ENCODE measurements at places on chromosomes 4 and X. TPM values are rescaled to one million over a fixed set of nuclear protein-coding genes. Genes with fewer than 3 reads are reported as not detected.

DNA sequence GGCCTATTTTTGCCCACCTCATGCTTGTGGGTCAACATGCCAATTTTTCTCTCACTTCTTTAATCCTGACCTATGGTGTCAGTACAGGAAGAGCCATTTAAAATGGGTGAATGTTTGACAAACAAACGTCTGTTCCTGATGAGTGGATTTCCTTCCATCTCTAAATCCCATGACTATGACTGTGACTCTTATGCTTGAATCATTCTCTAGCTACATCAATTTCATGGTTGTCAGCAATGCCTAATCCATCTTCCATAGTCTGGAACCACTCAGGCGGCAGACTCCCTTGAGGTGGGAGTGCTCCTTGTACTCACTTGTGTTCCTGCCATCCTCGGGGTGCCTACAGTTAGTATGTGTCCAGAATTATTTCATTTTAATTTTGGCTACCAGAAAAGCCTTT, 194.9 kb upstream of the RPS6KA3 start:
- no peak overlapping the region for H3K27ac ChIP-seq
- no peaks in the 10 kb centered on the region for H3K4me1 ChIP-seq
- no peaks in the 10 kb centered on the region for H3K36me3 ChIP-seq
- H3K4me3 ChIP-seq, result no peak overlapping the region

- no peaks in the 10 kb centered on the region for H3K4me1 ChIP-seq
- DNase-seq, result no peak
- H3K4me3 ChIP-seq, result no peak overlapping the region
- H3K36me3 ChIP-seq, result peaks cover 9% of the 10 kb centered on the region
- no peak overlapping the region for H3K27ac ChIP-seq
Observed at GRCh38 chr4:1927675-1928074, 56.5 kb downstream of the NSD2 start.

- DNase-seq, result no peak
- H3K36me3 ChIP-seq, result no peaks in the 10 kb centered on the region
- H3K27ac ChIP-seq, result no peak overlapping the region
- no peak overlapping the region for H3K4me3 ChIP-seq
Observed at GRCh38 chr4:122617597-122618593, 3.0 kb downstream of the IL21 start.

- no peaks in the 10 kb centered on the region for H3K36me3 ChIP-seq
- H3K27me3 ChIP-seq, result no peaks in the 10 kb centered on the region
Observed at GRCh38 chr4:56619816-56620215, 61.3 kb downstream of the HOPX start.

GRCh38 chr4:34664051-34664450, 1580.3 kb downstream of the ARAP2 start:
- no peaks in the 10 kb centered on the region for H3K4me1 ChIP-seq
- no peaks in the 10 kb centered on the region for H3K36me3 ChIP-seq
- H3K4me3 ChIP-seq, result no peak overlapping the region
- H3K27me3 ChIP-seq, result no peaks in the 10 kb centered on the region
- no peak for DNase-seq
- no peak overlapping the region for H3K27ac ChIP-seq

The GAB1 gene
- total RNA-seq, result 38.0 TPM

The GPC4 gene
- 70.3 TPM for total RNA-seq

GRCh38 chr4:56701644-56702043, 20.5 kb upstream of the HOPX start:
- no peak overlapping the region for H3K27ac ChIP-seq
- no peak overlapping the region for H3K4me3 ChIP-seq
- H3K36me3 ChIP-seq, result no peaks in the 10 kb centered on the region
- DNase-seq, result no peak
- H3K27me3 ChIP-seq, result no peaks in the 10 kb centered on the region
- H3K4me1 ChIP-seq, result no peaks in the 10 kb centered on the region

GRCh38 chrX:124502166-124502565, 155.8 kb downstream of the SH2D1A start:
- no peaks in the 10 kb centered on the region for H3K4me1 ChIP-seq
- H3K4me3 ChIP-seq, result no peak overlapping the region
- H3K36me3 ChIP-seq, result no peaks in the 10 kb centered on the region
- H3K27me3 ChIP-seq, result no peaks in the 10 kb centered on the region

DNA sequence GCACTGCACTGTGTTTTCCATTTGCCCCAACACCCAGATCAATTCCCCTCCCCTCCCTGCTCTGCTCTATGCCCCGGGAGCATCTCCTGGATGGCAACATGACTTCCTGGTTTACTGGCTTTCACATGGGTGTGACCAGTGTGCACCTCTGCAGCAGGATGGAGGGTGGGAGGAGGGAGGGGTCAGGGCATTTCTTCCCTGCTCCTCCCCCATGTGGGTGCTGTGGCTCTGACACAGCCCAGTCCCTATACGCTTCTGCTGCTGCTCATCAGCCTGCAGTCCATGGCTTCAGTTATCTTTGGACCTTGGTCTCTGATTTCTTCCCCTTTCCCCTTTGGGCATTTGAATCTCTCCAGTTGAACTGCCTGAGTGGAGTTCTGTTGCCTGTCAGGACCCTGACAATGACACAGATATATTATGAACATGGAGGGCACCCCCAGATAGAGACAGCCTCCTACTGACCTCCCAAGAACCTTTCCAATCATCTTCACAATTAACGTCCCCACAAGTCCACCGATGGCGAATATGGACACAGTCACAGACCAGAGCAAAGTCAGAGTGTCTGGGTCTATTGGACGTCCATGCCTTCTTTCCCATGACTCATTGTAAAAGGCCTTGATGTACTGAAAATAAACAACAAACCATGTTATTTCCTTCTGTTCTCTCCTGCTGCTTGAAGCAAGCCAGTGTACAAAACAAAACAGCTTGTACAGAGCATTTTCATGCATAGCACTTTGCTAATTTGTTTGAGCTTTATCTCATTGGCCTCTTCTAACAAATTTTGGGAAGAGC, 24.8 kb downstream of the SLC2A9 start:
- no peaks in the 10 kb centered on the region for H3K27me3 ChIP-seq
- peaks cover 2% of the 10 kb centered on the region for H3K4me1 ChIP-seq
- H3K36me3 ChIP-seq, result peaks cover 29% of the 10 kb centered on the region
- H3K27ac ChIP-seq, result no peak overlapping the region

The PAGE2B gene
- total RNA-seq, result not detected

DNA sequence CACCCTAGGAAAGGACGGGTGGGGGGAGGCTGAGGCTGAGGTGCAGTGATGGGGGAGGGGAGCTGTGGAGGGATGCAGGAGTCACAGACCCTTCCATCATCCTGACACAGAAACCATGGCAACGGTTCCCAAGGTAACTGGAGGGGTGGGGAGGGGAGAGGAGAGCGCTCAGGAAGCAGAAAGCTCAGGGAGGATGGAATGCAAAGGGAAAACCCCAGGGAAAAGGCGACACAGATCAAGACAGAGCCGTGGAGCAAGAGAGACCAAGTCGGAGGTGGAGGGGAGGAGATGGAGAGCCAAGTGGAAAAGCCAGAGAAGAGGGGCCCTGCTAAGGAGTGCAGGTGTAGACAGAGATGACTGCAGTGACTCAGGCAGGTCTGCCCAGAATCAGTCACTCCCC, 14.5 kb downstream of the L1CAM start:
- H3K36me3 ChIP-seq, result no peaks in the 10 kb centered on the region
- no peaks in the 10 kb centered on the region for H3K27me3 ChIP-seq
- H3K27ac ChIP-seq, result no peak overlapping the region
- no peak overlapping the region for H3K4me3 ChIP-seq

The IL21 gene
- not detected for total RNA-seq

- no peaks in the 10 kb centered on the region for H3K36me3 ChIP-seq
- DNase-seq, result no peak
- no peak overlapping the region for H3K27ac ChIP-seq
- no peaks in the 10 kb centered on the region for H3K27me3 ChIP-seq
- no peak overlapping the region for H3K4me3 ChIP-seq
Observed at GRCh38 chr4:146379744-146380143, 142.0 kb downstream of the SLC10A7 start.

The SPANXB1 gene
- total RNA-seq, result not detected

- no peaks in the 10 kb centered on the region for H3K27me3 ChIP-seq
- peaks cover 16% of the 10 kb centered on the region for H3K36me3 ChIP-seq
- DNase-seq, result no peak
Observed at GRCh38 chr4:23881674-23882337, 8.0 kb downstream of the PPARGC1A start.

The SGMS2 gene
- 67.7 TPM for total RNA-seq

- H3K4me1 ChIP-seq, result no peaks in the 10 kb centered on the region
- DNase-seq, result no peak
- H3K36me3 ChIP-seq, result no peaks in the 10 kb centered on the region
- H3K4me3 ChIP-seq, result no peak overlapping the region
Observed at GRCh38 chrX:115679460-115679859, 118.5 kb downstream of the PLS3 start.

GRCh38 chr4:8419222-8420041, 21.1 kb downstream of the ACOX3 start:
- peaks cover under 1% of the 10 kb centered on the region for H3K36me3 ChIP-seq
- H3K27me3 ChIP-seq, result no peaks in the 10 kb centered on the region
- H3K27ac ChIP-seq, result no peak overlapping the region
- H3K4me1 ChIP-seq, result no peaks in the 10 kb centered on the region

DNA sequence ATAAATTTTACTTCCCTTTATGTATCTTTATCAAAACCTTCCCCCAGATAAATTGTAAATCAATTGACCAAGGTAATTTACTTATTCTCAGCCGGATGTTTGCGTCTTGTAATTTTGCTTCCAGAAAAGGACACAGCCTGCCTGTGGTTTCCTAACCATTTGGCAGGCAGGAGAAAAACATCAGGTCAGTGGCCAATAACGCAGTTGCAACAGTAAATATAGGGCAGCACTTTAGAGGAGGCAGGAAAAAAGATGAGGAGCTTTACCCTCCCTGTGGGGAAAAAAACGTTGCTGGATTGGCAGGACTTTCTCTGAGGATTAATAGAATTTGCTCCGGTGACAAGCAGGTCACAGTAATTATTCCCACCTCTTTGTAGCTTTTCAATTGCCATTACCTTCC, 2618.1 kb downstream of the ARAP2 start:
- no peak for DNase-seq
- H3K27me3 ChIP-seq, result no peaks in the 10 kb centered on the region
- no peaks in the 10 kb centered on the region for H3K4me1 ChIP-seq
- no peak overlapping the region for H3K27ac ChIP-seq
- H3K4me3 ChIP-seq, result no peak overlapping the region

The TLR1 gene
- total RNA-seq, result 18.0 TPM

DNA sequence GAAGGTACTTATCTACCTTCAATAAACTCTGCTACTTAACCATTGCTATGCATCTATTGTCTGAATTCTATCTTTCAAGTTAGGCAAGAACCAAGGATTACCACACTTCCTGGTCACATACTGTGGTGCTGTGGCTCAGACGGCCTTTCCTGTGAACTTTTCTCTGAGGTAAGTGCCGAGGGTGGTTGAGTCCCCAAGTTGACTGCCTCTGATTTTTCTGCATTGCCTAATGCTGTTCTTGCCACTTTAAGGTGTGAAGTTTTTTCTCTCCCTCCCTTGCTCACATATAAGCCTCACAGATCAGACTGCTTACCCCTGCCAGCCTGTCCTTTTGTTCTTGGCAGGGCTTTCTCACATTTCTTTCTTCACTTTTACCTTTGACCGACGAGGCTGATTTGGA, 348.0 kb upstream of the POU3F4 start:
- no peak for DNase-seq
- no peak overlapping the region for H3K4me3 ChIP-seq
- H3K36me3 ChIP-seq, result no peaks in the 10 kb centered on the region
- H3K27me3 ChIP-seq, result no peaks in the 10 kb centered on the region
- no peak overlapping the region for H3K27ac ChIP-seq

DNA sequence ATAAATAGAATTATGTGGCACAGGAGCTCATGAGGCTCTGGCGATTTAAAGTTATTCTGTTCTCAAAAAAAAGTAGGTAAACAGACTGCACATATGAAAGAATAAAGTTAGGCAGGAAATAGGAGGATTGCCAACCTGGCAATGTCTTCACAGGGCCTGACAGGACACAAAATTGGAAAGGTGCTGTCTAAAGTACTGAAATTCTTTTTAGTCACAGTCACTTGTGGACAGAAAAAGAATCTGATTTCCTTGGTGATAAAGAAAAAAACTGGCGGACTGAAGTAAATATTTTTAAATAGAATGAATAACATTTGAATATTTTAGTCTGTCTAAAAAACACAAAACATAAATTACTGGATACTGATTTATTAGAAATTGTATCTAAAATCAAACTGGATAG, 124.4 kb downstream of the VEGFC start:
- H3K4me1 ChIP-seq, result no peaks in the 10 kb centered on the region
- no peak overlapping the region for H3K4me3 ChIP-seq
- no peaks in the 10 kb centered on the region for H3K27me3 ChIP-seq

The NLGN4X gene
- total RNA-seq, result 5.6 TPM

DNA sequence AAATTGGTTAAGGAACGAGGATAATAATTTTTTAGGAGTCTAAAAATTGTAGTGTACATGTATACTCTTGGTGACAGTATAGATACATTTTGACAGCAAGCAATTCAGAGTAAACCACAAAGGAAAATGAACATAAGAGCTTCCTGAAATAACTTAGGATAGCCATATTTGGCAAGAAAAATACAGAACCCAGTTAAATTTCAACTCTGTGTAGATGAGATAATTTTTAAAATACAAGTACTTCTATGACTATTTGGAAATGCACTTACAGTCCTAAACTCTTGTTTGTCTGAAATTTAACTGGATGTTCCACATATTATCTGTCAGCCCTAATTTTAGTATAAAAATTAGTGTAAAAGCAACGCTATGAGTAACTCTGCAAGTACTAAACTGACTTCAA, 124.4 kb upstream of the PCDH18 start:
- H3K36me3 ChIP-seq, result no peaks in the 10 kb centered on the region
- no peaks in the 10 kb centered on the region for H3K27me3 ChIP-seq
- no peak overlapping the region for H3K27ac ChIP-seq

GRCh38 chrX:100379388-100379986, 30.6 kb downstream of the PCDH19 start:
- DNase-seq, result no peak
- no peaks in the 10 kb centered on the region for H3K27me3 ChIP-seq
- H3K4me1 ChIP-seq, result no peaks in the 10 kb centered on the region
- no peak overlapping the region for H3K27ac ChIP-seq

DNA sequence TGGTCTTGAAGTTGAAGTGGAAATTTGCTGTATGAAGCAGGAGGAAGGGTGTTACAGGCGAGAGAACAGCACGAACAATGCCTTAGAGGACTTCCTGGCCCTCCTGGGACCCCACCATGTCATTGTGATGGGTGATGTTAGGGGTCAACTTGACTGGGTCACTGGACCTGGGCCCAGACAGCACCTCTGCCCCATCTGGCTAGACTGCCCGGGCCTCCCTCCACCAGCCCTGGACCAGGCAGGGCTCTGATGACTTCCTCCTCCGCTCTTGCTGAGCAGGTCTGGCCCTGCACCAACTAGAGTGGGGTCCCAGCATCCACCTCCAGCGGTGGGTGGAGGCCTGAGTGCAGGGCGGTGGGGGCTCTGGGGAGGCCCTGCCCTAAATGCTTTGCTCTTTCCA, 48.9 kb upstream of the ADRA2C start:
- H3K36me3 ChIP-seq, result no peaks in the 10 kb centered on the region
- H3K4me3 ChIP-seq, result no peak overlapping the region
- H3K4me1 ChIP-seq, result peaks cover 24% of the 10 kb centered on the region
- no peak overlapping the region for H3K27ac ChIP-seq
- DNase-seq, result no peak

GRCh38 chr4:28073860-28074555, 1213.4 kb downstream of the STIM2 start:
- DNase-seq, result no peak
- no peaks in the 10 kb centered on the region for H3K27me3 ChIP-seq
- H3K36me3 ChIP-seq, result no peaks in the 10 kb centered on the region

- H3K36me3 ChIP-seq, result no peaks in the 10 kb centered on the region
- peak; percentile 56 for DNase-seq
- H3K27ac ChIP-seq, result no peak overlapping the region
- H3K4me1 ChIP-seq, result no peaks in the 10 kb centered on the region
- no peaks in the 10 kb centered on the region for H3K27me3 ChIP-seq
Observed at GRCh38 chr4:60241866-60242265, 958.3 kb upstream of the ADGRL3 start.

GRCh38 chr4:110032603-110033002, 119.9 kb downstream of the EGF start:
- H3K4me3 ChIP-seq, result no peak overlapping the region
- no peaks in the 10 kb centered on the region for H3K27me3 ChIP-seq
- H3K4me1 ChIP-seq, result no peaks in the 10 kb centered on the region
- H3K36me3 ChIP-seq, result no peaks in the 10 kb centered on the region

The SLC10A6 gene
- total RNA-seq, result 1.4 TPM
